CD4-positive, alpha-beta T cell treated with Interleukin-17A for 1 hour (primary cell): ENCODE measurements at places on chromosomes 1 and 21.

- DNase-seq, result no peak
These were observed 72.5 kb downstream of the DPT start for GRCh38 chr1:168656485-168656884.

DNA sequence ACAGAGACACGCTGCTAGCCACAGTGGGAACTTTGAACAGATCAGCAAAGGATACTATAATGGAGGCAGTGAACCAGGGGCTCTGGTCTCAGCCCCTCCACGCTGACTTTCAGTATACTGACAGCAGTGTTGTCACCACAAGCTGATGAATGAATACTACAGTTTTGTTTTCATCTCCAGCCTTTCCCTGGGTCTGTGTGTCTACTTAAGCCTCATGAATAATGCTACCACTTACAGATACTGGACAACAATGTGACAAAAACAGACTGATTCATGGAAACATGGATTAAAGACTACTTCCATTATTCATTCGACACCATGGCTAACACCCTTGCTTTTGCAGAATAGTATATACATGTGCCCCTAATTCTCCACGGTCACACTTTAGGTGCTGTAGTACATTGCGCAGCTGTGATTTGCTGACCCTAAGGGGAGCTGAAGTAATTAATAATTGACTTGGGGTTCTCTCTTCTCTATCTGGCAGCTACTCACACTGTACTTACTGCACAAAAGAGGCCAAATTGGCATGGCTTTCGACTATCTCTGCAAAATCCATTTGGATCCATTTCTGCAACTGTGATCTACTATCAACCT, 203.2 kb upstream of the LYPLAL1 start:
- no peak for DNase-seq

- no peak for DNase-seq
These were observed 125.8 kb upstream of the HOOK1 start for GRCh38 chr1:59688976-59689375.

DNA sequence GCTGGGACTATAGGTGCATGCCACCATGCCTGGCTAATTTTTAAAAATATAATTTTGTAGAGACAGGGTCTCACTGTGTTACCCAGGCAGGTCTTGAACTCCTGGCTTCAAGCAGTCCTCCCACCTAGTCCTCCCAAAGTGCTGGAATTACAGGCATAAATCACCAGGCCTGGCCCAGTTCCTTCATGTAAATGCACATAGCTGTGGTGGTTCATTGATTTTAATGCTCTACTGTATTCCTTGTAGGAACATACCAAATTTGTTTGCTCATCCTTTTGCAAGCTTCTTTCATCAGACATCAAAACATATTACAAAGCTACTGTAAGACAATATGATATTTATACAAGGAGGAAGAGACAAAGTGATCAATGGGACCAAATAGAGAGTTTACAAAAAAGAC, 237.5 kb upstream of the ESRRG start:
- no peak for DNase-seq

DNA sequence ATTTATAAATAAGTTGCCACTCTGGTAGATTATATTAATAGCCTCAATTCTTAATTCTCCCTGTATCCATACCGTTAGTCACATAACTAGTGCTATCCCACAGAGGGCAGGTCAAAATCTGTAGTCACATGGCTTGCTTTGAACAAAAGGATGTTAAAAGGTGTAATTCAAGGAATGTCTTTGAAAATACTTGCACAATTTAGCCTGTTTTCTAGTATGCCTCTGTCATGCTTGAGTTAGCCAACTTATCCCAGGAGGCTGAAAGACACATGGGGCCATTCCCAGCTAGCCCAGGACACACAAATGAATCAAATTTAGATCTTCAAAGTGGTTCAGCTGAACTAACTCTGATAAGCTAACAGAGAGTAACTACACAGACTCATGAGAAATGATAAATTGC, 758.5 kb upstream of the NEGR1 start:
- DNase-seq, result no peak

DNA sequence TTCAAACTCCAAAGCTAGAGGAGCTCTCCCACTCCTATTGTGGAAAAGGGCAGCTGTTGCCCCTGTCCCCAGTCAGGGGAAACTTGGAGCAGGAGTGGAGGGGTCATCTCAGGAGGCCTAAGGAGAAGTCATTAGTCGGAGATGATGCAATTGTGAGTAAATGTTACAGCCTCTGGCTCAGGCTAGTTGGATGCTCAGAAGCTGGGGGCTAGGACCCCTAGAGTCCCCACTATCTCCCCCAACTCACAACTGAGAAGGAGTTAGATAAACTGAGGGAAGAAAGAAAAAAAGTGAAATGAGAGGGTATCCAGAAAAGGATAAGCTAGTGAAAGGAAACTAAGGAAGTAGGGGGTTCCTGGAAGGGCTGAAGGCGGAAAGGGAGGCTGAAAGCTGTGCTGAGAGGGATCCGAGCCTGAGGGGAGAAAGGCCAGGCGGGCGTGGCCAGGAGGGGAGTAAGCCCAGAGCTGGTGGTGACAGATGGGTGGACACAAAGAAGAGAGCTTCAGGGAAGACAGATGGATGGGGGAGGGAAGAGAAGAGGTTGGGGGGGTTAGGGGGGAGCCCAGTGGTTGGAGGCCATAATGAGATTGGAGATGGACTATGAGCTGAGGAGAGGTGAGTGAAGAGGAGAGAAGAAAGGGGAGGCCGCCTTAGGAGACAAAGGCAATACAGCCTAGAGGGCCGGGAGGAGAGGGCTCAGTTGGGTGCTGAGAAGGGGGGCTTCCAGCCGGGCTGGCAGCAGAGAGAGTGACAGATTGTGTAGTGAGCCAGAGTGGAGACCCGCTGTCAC, 4.5 kb upstream of the NHLH1 start:
- DNase-seq, result no peak

DNA sequence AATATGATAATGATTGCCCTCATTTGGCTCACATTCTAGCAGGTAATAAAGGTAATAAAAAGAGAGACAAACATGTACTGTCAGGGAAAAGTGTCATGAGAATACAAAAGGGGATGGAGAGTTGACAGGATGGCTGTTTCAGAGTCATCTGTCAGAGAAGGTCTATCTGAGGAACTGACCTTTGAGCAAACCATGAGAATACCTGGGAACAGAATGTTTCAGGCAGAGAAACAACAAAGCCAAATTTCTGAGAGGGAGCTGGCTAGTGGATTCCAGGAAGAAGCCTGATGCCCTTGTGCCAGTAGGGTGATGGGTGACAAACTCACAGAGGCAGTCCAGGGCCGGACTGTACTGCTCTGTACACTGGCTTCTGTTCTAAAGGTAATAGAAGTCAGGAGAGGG, 107.2 kb downstream of the C1orf21 start:
- no peak for DNase-seq
